ENCODE measurements at places on chromosomes 6 and 20.
A peak's percentile ranks its signal among the peaks of the same experiment; 100 is the strongest.

- DNase-seq = no peak
Measured at GRCh38 chr6:138371452-138371711, 6.3 kb upstream of the SMIM28 start.

- no peak for DNase-seq
Measured at GRCh38 chr6:68941345-68941744, 306.3 kb downstream of the ADGRB3 start.

DNA sequence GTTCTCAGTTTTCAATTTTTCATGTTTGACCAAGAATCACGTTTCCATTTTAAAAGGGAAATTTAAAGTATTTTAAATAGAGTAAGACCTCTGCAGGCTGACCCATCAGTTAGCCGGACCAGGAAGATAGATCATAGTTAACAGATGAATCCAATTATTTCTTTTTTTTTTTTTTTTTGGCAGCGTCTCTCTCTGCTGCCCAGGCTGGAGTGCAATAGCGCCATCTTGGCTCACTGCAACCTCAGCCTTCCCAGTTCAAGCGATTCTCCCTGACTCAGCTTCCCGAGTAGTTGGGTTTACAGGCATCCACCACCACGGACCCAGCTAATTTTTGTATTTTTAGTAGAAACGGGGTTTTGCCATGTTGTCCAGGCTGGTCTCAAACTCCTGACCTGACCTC lies 256.7 kb upstream of the CNR1 start:
- DNase-seq = no peak

DNA sequence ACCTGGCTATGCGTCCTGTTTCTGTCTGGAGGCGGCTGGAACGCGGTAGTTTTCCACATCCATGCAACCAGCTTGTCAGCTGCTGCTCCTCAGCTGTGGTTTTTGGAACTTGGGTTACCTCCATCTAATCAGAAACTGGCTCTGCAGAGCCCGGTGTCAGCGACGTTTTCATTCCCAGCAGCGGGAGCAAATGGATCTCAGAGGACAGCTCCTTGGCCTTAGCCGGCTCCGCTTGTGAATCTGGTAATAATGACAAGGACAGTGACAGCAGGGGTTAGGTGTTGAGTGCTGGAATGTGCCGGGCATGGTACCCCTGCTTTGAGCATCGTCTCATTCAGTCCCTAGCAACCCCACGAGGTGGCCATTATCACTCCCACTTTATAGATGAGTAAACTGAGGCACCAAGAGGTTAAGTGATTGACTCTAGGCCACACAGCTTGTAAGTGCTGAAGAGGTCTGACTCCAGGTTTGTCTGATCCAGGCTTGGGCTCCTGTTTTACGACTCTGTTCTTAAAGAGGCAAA lies 1.3 kb downstream of the SLCO4A1 start:
- no peak for DNase-seq

- DNase-seq = no peak
Measured at GRCh38 chr6:55319961-55320695, 7.1 kb upstream of the GFRAL start.

GRCh38 chr6:133958791-133959190 lies 5.8 kb downstream of the TBPL1 start:
- DNase-seq = no peak

GRCh38 chr6:143828572-143828971 lies 14.6 kb upstream of the LTV1 start:
- DNase-seq = no peak

DNA sequence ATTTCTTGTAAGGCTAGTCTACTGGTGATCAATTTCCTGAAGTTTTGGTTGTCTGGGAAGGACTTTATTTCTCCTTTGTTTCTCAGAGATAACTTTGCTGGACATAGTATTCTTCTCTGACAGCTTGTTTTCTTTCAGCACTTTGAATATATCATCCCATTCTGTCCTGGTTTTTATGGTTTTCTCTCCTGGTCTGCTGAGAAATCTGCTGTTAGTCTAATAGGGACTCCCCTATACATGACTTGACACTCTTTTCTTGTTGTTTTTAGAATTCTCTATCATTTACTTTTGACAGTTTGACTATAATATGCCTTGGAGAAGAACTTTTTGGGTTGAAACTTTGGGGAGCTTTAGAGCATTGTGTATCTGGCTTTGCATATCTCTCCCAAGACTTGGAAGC lies 112.5 kb downstream of the PRL start:
- DNase-seq = no peak

DNA sequence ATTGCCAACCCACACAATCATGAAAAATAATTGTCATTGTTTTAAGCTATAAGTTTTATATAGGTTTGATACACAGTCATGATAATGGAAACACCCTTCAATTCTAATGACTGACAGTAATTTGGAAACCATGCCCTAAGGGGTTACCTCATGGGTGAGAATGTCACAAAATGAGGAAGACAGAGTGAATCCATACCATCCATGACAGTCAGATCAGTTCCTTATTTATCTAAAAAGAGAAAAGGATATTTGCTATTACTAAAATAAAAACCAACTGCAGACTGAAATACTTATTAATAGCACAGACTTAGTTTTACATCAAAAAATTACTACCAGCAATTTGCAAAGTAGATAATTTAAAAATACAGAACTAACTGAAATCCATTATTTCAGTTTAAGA lies 437.8 kb downstream of the UTRN start:
- no peak for DNase-seq

GRCh38 chr20:37251825-37252477 lies 9.7 kb downstream of the GHRH start:
- no peak for DNase-seq

- no peak for DNase-seq
Measured at GRCh38 chr6:33290459-33290858, 1.1 kb downstream of the PFDN6 start.

DNA sequence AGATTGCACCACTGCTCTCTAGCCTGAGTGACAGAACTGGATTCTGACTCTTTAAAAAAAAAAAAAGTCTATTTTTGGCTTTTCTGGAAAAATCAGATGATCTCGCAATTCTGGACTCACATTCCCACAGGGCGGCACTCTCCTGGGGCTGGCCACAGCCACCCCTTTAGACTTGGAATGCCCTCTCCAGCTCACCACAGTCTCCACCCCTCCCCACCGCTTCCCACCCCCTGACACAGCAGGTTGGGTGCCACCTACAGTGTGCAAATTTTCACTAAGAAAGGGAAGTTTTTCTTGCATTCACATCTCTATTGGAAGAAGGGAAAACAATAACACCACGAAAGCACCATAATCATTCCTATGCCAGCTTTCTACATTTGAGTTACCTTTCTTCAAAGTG lies 15.4 kb downstream of the PDRG1 start:
- DNase-seq = no peak

DNA sequence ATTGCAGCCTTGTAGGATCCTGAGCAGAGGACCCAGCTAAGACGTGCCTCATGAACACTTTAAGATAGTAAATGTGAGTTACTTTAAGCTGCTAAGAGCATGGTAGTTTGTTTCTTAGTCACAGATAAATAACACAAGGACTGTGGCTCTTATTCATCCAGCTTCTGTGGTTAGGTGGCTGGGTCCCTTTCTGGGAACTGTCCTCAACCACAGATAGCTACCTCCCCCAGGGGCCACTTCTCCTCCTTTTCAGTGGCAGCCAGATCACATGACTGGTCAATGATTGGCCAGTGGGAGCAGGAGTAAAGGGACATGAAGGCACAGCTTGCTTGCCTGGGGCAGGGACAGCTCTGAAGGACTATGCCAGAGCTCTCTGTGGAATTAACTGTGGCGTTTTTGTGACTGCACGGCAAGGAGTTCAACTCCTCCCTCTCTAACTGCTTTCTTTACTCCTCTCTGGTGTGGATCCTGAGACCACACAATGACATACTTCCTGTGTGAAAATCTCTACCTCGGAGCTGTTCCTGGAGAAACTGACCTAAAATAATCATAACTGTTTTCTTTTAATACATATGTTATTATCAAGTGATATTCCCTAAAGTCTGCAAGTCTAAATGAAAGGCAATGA lies 76.5 kb downstream of the NRN1 start:
- DNase-seq = no peak

DNA sequence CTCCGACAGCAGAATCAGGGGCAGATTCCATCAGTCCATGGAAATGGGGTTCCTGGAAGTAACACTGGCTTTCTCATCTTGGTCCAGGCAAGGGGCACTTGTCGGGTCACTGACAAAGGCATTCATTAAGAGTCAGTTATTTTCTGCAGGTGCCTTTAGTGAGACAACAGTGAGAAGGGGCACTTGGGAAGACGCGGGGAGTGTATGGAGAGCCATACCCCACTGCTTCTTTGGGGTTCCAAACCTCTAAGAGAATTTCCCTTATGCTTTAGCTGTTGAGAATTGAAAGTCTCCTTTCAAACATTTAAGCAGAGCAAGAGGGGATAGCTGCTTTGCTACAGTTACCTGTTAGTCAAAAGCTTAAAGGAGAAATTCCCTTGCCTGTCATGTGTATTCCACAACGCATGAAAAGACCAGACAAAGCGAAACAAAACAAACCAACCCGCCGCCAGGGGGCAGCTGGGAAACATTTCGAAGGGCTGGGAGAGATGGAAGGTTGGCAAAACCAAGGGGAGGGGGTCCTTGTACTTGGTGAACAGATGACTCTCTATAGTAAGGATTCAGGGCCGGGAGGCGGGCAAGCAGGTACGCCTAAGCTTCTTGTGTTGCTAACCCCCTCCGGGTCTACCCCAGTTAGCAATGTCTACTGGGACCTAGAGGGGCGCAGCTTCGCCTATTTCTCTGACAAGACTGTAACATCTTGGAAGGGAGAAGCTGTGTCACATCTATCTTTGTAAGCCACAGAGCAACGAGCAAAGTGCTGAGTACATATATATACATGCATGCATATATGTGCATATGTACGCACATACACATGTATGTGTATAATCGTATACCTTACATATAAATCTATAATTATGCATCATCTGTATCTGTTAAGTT lies 474.9 kb upstream of the AGPAT4 start:
- DNase-seq = no peak

- no peak for DNase-seq
Measured at GRCh38 chr6:132511831-132512220, 1.1 kb downstream of the STX7 start.

DNA sequence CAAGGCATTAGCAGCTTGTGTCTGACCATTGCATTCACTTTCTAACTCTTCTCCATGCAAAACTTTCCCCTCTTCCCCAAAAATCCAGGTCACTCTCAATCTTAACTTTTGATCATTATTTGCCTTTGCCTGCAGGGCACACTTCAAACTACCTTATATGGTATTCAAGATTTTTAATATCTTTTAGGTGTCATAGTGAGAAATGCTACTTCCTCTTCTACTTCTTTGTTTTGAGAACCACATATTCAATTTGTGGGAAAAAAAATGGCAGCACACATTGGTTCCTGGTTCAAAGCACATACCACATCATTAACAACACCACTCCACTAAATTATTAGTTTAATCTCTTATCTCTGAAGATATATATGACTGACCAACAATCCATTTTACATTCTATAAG lies 1267.0 kb upstream of the CITED2 start:
- no peak for DNase-seq

- no peak for DNase-seq
Measured at GRCh38 chr6:3987053-3987452, 91.9 kb downstream of the FAM217A start.

DNA sequence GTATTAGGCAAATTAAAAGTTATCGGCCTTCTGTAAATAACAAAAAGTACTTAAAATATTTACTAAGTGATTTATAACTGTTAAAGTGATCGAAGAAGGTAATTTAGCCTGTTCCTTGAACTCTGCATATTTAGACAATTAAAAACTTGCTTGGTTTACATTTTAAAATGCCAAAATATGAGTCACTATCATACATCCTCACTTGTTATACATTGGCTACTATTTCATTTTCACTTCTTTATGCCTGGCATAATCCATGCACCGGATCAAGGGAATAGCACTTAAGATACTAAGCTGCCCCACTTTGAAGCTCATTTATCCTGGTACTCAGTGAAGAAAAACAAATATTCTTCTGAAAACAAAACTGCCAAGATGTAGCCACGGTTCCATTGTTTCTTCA lies 344.6 kb downstream of the UBE3D start:
- no peak for DNase-seq

DNA sequence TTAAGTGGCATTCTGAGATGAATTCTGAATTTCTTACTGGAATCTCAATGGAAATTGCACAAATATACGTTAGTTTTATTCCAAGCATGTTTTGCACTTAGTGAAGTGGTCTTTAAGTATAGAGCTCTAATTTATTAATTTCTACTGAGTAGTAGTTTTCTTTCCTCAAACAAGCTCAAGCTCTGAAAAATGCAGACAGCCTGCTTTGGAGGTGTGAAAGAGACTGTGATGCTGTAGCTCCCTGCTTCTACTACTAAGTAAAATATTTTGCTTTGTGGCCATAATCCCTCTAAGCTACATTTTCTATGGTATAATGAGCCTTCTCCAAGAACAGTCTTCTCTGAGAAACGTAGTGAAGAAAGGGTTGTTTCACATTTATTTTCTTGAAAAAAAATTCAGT lies 243.5 kb upstream of the HS3ST5 start:
- DNase-seq = no peak

DNA sequence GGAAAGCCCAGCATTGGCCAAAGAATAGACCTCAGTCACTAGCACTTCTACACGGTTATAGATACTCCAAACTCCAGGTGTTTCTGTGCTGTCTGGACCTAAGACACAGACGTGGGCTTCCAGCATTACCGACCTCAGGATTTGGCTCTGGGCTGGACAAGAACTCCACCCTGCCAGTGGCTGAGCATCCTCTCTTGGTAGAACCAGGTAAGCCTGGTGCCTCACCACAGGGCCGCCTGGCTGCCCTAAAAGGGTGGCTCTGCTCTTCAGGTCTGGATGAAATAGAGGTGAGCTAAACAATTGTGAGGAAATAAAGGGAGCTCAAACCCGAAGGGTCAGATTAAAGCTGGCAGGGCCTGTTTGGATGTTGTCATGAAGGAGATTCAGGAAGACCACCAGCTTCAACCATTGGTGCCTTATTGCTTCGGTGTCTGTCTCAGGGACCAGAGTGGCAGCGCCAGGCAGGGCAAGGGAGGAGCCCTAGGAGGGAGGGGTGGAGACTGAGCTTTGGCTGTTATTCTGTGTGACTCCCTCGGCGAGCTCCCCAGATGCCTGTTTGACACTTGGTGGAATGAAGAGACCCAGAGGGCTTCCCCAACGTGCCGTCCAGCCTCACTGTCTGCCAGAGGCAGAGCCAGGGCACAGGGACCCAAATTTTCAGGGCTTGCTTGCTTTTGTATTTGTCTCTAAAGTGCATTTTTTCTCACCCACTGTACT lies 8.6 kb downstream of the SYNDIG1 start:
- no peak for DNase-seq

DNA sequence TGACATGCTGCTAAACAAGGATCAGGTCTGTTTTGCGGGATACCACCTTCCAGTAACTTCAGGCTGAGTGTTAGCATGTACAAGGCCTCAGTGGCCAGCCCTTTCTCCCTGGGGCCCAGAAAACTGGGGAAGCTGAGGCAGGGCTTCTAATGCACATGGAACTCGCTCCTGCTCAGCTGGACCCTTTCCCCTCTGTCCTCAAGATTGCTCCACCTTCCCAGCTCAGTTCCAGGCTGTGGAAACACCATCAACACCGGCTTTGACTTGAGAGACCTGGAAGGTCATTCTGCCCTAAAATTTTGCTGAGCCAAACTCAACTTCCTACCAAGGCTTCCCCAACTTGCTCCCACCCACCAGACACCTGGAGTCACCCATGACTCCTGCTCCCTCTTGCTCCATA lies 4.2 kb upstream of the BLCAP start:
- DNase-seq = no peak

- DNase-seq = no peak
Measured at GRCh38 chr6:128290221-128290620, 230.2 kb downstream of the PTPRK start.

- no peak for DNase-seq
Measured at GRCh38 chr6:4324746-4325145, 189.4 kb upstream of the ECI2 start.

- peak; percentile 59 for DNase-seq
Measured at GRCh38 chr6:108544606-108545005, 16.1 kb upstream of the FOXO3 start.
